CD4-positive, alpha-beta T cell treated with Interleukin-21 for 1 hour (primary cell): ENCODE measurements at places on chromosomes 2 and 18.
A peak's percentile ranks its signal among the peaks of the same experiment; 100 is the strongest.

GRCh38 chr2:199663157-199663556, 187.8 kb downstream of the FTCDNL1 start:
- no peak for DNase-seq

GRCh38 chr18:2237706-2238105, 333.6 kb downstream of the METTL4 start:
- DNase-seq: no peak

GRCh38 chr2:173452416-173452815, 97.7 kb downstream of the CDCA7 start:
- DNase-seq: no peak

DNA sequence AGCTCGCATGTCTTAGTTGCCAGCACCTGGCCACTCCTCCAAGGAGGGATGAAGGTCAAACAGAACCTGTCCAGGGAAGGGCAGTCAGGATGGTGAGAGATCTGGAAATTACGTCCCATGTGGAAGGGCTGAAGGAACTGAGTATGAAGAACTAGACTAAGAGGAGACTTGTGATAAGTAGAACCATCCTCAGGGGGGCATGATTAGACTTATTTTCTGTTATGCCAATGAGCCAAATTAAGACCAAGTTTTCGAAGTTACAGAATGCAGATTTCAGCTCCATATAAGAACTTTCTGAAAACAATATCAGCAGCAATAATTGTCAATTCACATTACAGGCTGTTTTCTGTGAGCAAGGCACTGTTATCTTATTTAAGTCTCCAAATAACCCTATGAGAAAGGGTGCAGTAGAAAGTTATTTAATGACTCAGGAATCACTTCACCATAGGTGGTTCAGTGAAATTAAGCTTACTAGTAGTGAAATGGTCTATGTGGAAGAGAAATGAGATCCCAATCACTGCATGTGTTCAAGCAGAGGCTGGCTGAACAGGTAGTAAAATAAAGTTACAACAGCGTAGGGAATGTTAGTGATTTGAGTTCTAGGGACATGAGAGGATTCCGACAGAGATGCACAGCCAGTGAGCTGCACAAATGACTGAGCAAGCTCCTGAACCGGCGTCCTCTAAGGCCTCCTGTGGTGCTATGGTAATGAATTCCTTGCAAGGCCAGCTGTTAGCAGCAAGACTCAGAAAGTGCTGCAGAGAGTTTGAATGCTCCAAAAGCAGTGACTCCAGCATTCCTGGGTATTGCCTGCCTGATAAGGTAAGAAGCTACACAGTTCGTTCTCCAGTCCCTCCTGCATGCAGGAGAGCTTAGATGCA, 4.5 kb upstream of the DYM start:
- DNase-seq: no peak

GRCh38 chr2:34664266-34664665, 1065.2 kb upstream of the FAM98A start:
- no peak for DNase-seq

DNA sequence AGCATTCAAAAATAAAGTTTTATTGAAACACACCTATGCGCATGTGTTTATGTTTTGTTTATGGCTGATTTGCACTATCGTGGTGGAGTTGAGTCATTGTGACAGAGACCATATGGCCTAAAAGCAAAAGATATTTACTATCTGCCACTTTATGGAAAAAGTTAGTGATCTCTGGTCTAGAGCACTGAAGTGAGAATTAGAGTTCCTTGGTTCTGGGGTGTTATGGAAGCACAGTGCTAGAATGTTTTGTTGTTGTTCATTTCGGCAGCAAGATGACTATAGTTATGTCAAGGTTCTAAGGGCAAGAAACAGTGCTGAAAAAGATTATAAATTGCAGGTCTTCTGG, 416.5 kb downstream of the SLC4A3 start:
- no peak for DNase-seq

GRCh38 chr2:73292316-73292905, 937 bp downstream of the EGR4 start:
- DNase-seq: peak; percentile 6

GRCh38 chr2:76197842-76198448, 487.2 kb upstream of the GCFC2 start:
- peak; percentile 17 for DNase-seq

DNA sequence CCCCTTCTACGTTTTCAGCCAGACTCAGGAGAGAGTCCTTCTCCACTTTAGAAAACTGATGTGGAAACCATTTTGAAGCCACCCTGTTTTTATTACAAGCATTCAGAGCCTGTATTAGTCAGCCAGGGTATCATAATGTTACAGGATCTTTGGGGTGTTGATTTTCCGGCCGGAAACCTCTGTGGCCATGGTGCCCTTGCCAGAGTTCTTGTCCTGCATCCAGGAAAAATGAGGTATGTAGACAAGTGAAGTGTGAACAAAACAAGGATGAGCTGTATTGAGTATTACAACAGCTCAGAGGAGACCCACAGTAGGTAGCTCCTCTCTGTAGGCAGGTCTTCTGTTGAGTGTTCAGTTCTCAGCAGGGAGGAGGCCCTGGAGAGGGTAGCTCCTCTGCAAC, 241.0 kb upstream of the COPS8 start:
- DNase-seq: no peak

DNA sequence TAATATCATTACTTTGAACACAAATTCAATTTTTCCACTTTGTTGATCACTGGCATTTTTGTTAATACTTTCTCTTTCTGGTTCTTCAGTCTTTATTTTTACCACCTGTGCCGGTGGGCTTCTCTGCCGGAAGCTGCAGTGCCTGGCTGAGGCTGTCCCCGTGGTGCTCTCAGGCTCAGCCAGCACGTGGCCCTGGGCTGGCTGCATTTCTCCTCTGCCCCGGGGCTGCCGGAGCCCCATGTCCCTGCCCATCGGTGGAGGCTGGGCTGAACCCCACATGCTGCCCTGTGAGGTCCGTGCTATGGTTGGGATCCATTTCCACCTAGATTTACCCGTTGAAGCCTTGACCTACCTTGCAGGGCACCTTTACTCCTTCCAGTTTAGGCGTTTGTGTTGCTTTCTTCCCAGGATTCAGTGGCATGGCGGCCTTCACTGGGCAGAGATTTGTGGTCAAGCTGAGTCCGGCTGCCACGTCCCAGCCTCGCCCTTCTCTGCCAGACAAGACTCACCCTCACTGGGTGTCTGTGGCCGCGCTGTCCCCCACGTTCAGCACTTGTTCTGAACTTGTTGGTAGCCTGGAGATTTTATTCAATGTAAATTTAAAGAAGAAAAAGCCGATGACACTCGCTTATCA, 12.8 kb upstream of the TMEM18 start:
- no peak for DNase-seq

- no peak for DNase-seq
Measured at GRCh38 chr18:50472941-50473340, 86.9 kb upstream of the MAPK4 start.

DNA sequence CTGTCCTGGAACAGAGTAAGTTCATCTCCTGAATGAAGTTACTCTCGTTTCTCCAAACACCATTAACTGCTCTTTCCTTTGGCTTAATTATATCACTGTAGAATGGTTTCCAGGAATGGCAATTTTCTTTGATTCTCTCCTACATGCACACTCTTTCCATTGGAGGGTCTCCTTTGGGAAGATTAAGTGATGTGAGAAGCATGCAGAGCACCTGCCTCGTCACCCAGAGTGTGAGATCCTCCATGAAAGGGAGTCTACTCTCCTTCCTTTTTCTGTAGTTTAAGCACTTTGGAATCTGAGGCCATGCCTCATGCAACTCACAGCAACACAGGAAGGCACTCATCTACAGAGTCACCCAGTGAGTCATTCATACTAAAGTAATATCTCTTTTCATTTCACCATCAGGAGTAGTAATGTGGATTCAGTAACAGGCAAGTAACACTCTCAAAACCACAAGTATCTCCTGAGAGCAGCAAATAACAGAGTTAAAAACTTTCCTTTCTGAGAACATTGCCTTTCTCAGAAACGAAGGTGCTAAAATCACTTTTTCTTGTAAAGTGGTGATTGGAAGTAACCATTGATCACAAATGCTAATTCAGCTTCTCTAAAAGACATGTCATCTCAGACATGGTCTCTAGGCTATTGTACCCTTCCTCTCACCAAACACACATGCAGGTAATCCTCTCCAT, 52.8 kb upstream of the IL1RL1 start:
- DNase-seq: no peak

GRCh38 chr2:132489150-132489549, 72.5 kb downstream of the GPR39 start:
- DNase-seq: no peak

- DNase-seq: peak; percentile 78
Measured at GRCh38 chr2:237434866-237435311, 20.9 kb upstream of the COL6A3 start.
